ENCODE measurements at places on chromosomes 7 and 10.

DNA sequence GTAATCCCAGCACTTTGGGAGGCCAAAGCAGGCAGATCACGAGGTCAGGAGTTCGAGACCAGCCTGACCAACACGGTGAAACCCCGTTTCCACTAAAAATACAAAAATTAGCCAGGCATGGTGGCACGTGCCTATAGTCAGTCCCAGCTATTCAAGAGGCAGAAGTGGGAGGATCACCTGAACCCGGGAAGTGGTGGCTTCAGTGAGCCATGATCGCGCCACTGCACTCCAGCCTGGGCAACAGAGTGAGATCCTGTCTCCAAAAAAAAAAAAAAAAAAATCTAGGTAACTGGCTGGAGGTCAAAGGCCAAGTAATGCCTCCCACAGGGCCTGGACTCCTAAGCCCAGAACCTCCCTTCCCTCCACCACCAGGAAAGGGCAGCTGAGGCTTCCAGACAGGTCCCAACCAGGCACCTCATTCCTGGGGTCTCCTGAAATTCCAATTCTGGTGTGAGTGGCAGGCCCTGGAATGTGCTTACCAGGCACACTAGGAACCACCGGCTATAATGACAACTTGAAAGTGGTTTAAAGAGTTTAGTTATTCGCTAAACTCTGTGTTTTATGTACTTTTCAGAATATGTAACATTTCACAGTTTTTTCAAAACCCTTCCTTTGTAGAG lies 86.9 kb upstream of the TNRC18 start:
- DNase-seq = no peak

GRCh38 chr10:120719333-120719732 lies 131.8 kb upstream of the WDR11 start:
- DNase-seq = no peak

DNA sequence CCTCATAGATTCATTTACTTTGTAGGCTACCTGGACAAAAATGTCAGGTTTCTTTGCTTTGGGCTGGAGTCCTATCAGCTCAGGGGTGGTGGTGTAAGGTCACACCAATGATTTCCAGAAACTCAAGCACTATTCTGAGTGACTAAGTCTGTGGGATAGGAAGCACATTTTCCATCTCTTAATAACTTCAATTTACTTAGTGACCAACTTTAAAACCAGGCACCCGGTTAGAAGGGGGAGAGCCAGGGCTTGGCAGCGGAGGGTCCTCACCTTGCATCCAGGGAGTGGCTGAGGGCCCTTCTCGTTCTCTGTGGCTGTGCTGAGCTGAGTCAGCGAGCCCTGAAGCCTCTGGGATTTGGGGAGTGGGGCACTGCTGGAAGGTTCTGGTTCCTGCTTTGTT lies 6.7 kb downstream of the CHST3 start:
- DNase-seq = no peak

DNA sequence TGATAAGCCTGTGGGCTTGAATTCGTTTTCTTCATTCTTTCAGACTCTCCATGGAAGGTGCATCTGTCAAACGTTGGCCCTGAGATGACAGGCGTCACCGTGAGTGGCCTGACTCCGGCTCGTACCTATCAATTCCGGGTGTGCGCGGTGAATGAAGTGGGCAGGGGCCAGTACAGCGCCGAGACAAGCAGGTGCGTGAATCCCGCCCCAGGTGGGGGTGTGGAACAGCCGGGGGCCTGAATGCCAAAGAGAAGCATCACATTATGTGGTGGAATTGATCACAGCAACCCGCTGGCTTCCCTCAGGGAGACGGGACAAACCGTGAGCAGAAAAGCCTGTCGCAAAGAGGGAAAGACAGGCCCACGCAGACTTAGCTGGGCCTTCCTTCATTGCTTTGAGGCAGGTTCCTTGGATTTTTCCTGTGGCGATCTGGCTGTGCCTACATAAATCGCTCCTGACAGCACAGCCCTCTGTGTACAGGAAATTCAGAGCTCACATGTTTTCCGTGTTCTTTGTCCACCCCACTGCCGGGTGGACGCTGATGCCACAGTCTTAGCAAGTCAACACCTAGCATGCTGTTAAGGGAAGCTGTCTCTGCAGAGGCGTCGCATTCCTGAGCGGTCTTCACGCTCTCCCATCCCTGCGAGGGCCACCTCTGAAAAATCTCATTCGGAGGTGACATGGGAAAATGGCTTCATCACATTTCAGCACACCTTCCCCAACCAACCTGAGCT lies 671.0 kb upstream of the FOXK1 start:
- DNase-seq = no peak

- no peak for DNase-seq
Measured at GRCh38 chr7:129228633-129229032, 3.8 kb downstream of the AHCYL2 start.

DNA sequence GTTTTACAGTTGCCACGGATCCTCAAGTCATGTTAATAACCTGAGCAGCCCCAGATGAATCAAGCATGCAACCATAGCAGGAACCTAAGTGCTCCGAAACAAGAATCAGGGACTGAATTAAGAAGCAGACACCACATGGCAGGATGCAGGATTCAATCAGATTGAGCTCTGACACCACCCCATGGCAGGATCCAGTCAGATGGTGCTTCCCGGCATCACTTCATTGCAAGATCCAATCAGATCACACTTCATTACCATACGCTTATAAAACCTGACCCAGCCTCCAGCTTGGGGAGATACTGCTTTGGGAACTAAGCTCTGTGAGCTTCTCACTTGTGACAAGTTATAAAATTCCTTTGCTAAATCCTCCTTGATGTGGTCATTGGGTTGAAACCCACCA lies 55.3 kb downstream of the ABCB4 start:
- DNase-seq = no peak

DNA sequence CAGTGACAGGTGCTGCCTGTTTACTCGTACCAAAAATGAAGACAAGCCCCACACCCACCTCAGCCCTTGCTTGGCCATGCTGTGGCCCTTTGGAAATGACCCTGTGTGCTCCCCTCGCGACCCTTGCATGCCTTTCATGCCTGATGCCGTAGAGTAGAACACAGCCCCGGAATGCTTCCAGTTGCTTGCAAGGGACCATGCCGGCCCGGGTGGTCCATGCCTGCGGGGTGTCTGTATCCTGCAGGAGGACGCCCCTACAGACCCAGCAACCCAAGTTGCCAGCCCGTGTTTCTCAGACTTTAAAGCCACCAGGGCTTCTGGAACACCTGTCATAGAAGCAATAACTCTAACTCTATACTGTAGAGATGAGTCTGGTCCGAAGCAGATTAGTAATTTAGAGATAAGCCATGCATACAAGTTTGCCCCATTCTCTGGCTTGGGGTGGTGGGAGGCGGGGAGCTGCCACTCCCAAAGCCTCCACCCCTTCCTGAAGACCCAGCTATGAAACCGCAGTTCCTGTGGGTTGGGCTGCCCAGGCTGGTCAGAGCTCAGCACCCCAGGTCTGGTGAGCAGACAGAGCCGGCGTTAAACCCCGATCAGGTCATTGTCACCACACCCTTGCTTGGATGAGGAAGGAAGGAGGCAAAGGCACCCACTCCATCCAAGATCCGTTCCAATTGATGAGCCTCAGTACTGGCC lies 143.5 kb downstream of the ADCY1 start:
- no peak for DNase-seq

DNA sequence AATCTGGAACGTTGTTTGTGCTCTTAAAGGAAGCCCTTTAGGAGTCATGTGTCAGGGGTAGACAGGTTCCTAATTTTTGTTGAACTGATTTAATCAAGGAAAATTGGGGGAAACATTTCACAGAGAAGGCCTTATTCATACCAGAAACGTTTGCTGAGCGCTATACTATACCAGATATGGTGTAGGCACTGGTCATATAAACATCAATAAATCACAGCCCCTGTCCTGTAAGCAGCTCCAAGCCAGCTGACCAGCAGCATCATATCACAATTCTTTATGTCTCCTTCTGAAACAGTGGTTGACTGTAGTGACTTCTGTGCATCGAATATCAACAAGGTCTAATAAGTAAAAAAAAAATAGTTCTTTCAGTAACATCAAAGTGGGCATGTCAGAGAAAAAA lies 1.1 kb downstream of the TMEM178B start:
- no peak for DNase-seq

DNA sequence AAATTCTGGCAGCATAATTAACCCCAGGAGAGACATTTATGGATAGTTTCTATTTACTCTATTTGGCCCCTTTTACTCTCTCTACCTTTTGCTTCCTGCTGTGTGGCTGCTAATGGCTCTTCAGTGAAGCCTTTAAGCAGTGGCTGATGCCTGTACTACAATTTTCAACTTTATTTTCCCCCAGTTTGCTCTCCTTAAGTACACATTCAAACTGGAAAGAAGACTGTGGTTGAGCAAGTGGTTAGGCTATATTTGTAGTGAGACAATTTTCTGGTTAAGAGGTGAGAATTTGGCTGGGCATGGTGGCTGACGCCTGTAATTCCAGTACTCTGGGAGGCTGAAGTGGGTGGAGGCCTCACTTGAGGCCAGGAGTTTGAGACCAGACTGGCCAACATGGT lies 8.5 kb upstream of the RSBN1L start:
- DNase-seq = no peak

DNA sequence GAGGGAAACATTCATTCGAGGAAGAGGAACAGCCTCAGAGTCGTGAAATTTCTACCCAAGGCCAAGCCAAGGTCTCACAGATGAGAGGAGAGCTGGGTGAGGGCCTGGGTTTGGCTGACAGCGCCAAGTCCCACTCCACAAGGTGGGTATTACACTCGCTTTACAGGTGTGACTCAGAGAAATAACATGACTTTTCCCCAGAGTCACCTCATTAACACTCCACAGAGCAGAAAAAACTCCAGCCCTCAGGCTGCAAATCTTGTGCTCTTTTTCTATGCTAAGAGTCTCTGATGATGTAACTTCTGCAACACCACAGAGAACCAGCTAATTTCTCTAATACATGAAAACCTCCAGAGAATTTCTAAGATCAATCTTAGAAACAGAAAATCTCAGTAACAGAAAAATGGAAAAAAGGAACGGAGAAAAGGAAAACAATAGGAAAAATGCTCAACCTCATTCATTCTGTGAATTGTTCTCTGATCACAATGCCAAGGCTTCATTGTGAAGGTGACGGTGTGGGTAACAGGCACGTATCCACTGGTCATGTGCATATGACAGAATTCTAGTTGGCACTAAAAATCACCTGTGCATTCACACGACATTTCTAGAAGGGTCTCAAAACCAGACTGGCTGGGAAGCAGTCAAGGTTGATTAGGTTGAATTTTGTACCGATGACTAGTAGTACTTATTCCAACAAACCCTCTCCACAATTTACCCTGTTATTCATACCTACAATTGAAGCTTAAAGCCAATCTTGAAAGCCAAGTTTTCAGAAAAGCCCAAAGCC lies 20.3 kb downstream of the YWHAG start:
- no peak for DNase-seq

GRCh38 chr7:36127075-36127740 lies 25.8 kb upstream of the EEPD1 start:
- no peak for DNase-seq

- no peak for DNase-seq
Measured at GRCh38 chr7:137609500-137609899, 237.3 kb downstream of the DGKI start.
